ENCODE measurements at places on chromosomes 5 and 9.

- DNase-seq, result no peak
Measured at GRCh38 chr5:138763037-138763778, 10.0 kb downstream of the CTNNA1 start.

GRCh38 chr9:120438836-120439546 lies 141.0 kb downstream of the CDK5RAP2 start:
- DNase-seq, result no peak

DNA sequence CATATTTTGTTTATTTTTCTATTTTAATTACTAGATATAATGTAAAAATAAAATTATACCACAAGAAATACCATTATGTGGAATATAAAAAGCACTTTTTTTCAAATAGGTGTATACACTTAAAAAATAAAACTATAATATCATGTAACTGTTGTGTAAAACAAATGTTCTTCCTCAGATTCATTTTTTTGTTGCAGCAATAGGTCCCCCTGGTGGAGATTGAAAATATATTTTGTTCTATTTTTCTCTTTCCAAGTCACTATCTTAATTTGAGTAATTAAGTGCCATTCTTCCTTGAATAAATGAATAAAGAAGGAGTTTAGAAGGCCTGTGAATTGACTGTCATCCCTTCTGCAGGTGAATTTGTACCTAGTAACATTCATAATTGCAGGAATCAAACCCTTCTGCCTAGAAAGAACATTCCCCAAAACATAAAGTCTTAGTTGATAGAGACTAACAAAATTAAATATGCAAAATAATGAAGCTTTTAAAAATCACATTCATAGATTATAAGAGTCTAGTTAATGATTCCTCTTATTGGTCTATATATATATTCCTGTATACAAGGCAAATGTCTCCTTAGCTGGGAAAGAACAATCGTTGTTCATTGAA lies 23.4 kb downstream of the CETN3 start:
- no peak for DNase-seq

DNA sequence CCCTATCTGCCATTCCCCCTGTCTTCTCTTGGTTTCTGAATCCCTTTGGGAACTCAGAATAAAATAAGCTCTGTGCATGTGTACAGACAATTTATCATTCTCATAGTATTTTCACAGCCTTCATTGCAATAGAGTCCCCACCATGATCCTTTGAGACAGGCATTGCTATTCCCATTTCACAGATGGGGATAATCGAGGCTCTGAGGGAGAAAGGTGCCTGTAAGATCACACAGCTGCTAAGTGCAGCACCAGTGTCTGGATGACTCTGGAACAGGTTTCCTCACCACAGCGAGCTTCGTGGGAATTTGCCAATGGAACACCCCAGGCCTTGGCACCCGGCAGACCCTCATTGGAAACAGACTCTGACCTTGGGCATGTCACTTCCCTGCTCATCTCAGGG lies 293.6 kb downstream of the NSG2 start:
- no peak for DNase-seq

- DNase-seq, result no peak
Measured at GRCh38 chr9:108836319-108836718, 19.5 kb downstream of the ACTL7B start.
